ENCODE measurements at places on chromosomes 3 and 15.

DNA sequence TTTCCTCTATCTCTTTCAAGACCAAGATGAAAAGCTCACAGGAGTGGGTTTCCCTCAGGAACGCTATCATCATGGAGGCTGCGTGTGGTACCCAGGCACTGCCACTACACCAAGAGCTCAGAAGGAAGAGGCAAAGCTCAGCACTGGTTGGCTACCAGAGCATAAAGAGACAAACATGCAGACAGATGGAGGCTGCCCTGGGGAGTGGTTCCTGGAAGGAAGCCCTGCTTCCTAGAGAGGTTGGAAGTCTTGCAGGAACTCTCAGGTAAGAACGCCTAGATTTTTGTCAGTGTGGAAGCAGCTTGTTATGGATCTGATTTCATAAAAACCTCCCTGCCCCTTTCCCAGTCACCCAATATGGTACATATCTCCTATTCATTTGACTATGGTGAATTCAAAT, 49.9 kb upstream of the ADCY5 start:
- DNase-seq: no peak

GRCh38 chr15:63156755-63157117, 541 bp downstream of the RPS27L start:
- peak; percentile 54 for DNase-seq

DNA sequence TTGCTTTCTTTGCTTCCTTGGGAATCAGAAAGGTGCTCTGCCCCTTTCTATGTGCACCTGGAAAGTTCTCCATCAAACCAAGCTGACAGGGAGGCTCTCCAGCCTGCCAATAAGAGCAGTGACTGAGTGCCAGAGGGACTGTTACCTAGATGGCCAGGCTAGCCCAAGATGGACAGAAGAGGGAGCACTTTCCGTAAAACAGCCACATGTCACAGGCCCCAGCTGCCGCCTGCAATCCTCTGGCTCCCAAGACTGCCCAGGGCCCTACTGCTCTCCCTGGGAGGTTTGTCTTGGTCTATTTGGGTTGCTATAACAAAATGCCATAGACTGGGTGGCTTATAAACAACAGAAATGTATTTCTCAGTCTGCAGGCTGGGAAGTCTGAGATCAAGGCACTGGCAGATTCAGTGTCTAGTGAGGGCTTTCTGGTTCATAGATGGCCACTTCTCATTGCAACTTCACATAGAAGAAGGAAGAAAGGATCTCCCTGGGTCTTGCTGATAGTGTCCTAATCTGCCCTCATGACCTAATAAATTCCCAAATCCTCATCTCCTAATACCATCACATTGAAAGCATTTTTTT, 72.3 kb downstream of the TAMM41 start:
- DNase-seq: peak; percentile 21

DNA sequence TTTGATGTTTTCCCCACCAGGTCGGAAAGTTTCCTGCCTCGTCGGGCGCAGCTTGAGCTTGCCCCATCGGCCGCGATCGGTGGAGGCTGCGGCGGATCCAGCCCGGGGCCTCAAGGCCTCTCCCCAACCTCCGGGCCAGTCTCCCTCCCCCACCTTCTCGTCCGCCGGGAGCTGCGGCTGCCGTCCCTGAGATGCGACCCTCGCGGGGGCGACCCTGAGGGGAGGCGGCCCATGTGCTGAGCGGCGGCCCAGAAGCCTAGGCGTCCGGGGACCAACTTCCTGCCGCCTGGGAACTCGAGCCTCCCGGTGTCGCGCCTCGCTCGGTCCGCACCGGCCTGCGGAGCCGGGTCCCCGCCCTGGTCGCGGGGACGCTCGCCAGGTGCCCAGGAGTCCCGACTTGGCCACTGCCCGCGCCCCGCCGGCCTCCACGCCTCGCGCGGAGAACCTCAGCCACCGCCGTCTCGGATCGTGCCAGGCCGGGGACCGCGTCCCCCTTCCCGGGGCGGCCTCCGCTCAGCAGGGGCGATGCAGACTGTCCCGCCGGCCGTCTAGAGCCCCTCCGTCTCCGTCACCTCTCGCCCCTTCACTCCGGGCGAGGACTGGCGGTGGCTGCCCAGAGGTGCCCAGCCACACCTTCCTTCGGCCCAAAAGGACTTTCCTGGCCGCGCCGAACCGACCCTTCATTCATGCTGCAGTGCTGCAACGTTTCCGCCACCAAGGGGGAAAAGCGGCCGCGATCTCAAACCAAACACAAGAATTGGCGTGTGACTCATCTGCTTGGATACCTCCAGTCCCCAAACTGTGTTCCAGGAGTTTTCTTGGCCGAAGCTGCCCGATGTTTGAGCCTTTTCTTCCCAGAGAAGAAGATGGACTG, 656 bp downstream of the SLMAP start:
- peak; percentile 21 for DNase-seq

DNA sequence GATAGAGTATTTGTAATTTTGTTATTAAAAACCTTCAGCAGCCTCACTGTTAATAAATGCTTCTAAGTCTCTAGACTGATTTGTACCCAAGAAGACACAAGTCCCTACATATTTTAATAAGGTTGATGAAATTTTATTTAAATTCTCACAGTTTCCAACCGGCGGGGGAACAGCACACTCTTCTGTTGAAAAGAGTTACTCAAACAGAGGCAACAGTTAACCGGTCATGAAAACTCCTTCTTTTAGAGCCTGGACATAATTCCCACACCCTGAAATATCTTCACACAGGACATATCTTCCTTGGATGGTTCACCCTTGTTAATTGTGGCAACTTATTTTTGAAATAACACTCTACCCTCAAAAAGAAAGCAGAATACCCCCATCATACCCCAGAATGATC, 278.8 kb downstream of the FOXP1 start:
- DNase-seq: peak; percentile 42

DNA sequence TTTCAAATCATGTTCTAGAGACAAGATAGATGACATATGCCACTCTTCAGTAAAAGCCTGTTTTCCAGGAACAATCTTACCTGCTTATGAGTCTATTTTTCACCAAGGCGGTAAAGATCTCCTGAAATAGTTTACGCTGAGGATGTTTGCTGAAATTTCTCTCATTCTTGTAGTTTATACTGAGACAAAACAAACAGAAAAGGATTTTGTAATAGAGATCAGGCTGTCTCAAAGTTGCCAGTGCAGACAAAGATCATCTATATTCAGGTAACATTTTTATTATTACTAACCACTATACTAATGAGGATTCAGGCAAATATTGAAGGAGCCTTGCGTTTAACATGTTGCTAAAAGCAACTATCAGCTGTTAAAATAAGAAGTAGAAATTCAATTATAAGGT, 25.0 kb downstream of the NEK10 start:
- no peak for DNase-seq

GRCh38 chr3:9911863-9912262, 5.0 kb upstream of the IL17RC start:
- DNase-seq: peak; percentile 36

DNA sequence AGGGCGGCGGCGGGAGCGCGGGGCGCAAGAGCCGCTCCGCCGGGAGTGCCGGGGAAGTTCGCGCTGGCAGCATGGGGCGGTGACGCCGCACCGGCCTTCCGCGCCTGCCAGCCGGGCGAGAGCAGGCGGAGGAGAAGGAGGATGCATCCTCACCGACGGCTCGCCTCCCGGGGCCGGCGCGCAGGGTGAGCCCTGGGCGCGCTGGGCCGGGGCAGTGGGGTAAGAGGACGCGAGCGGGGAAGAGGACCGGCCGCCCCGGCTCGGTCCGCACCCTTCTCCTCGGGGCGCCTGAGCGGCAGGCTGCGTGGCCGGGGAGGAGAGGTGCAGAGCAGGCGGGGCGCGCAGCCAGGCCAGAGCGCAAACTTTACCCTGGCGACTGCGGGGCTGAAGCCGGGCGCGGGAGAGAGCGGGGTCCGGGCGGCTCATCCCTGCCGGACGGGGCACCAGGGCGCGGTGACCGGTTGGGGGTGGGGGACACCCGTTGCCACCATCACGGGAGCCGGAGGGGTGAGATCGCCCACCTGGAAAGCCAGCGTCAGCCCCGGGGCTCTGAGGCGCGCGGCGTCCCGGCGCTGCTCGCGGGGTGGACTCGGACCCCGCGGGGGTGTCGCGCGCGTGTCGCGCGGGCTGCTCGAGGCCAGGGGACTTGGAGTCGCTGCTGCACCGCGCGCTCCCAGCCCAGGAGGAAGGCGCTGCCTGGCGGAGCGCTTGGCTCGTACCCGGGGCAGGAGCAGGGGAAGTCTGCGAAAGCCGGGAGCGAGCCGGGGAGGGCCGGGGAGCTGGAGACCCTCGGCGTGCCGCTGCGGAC, 542 bp downstream of the GABRA5 start:
- no peak for DNase-seq

- no peak for DNase-seq
Measured at GRCh38 chr3:58101499-58102389, 93.5 kb downstream of the FLNB start.

DNA sequence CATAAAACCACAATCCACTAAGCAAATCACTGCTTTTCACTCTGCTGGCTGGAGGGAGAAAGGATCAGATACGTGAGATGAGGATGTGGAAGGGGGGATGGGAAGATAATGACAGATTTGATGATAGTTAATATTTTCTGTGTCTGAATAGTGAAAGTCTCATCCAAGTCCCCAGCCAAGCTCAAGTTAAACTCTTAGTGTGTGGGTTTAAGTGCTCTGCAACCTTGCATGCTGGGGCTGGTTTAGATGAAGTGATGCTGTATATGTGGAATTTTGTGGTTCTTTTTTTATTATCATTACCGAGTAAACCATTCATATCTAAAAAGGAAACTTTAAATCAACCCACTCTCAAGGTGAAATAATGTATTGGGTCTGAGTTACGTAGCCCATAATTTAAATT, 111.0 kb downstream of the TPRG1 start:
- no peak for DNase-seq

DNA sequence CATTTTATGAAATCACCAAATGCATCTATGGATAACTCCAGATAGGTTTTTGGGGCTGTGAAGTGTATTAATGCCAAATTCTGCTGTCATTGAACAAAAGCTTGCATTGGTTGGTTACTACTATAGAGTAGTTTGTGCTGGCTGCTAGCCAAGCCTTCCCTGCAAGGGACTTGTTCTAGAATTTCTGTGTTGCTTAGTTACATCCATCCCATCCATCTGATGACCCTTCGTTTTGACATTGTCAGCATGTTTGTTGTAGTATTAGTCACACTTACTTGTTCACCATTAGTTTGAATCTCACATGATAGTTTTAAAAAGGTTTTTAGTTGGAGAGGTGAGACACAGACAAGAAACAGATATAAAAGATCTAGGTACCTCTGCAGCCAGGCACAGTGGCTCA, 7.0 kb upstream of the NIPA2 start:
- DNase-seq: no peak

- no peak for DNase-seq
Measured at GRCh38 chr3:54014067-54014466, 108.3 kb upstream of the CACNA2D3 start.

- no peak for DNase-seq
Measured at GRCh38 chr3:98290916-98291315, 8.6 kb downstream of the OR5H2 start.

GRCh38 chr3:158954420-158954819, 152.6 kb downstream of the MFSD1 start:
- no peak for DNase-seq

DNA sequence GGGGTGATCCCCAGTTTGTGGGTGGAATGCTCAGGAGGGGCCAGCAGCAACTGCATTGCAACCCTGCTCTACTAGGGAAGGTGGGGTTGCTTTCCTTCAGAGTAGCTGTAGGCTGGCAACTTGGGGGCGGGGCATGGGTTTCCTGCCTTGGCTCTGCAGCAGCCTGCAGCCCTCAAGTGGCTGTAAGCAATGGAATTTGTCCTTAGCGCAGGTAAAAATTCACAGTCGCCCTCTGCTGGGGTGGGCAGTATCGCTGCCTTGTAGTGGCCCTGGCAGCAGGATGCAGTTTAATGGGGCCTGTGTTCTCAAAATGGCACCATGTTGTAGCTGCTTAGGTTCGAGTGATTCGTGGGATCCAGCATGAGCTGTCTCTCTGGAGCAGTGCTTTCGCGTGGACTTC, 29.8 kb downstream of the STT3B start:
- no peak for DNase-seq

GRCh38 chr15:101486696-101487459, 2.6 kb downstream of the PCSK6 start:
- no peak for DNase-seq

DNA sequence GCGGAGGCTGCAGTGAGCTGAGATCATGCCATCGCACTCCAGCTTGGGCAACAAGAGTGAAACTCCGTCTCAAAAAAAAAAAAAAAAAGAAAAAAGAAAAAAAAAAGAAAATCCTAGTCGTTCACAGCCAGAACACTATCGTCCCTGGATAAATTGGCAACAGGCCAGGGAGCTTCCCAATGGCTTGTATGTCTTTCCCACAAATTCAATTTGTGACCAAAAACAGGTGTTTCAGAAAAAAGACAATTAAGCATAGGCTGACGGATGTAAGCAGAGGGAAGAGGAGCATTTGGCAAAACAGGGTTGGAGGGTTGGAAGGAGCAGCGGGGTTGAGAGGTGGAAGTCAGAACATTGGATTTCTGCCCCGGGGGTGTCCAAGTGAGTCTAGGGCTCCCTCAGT, 8.5 kb downstream of the EPB42 start:
- no peak for DNase-seq

- peak; percentile 73 for DNase-seq
Measured at GRCh38 chr3:4752201-4753072, 226.8 kb upstream of the BHLHE40 start.

DNA sequence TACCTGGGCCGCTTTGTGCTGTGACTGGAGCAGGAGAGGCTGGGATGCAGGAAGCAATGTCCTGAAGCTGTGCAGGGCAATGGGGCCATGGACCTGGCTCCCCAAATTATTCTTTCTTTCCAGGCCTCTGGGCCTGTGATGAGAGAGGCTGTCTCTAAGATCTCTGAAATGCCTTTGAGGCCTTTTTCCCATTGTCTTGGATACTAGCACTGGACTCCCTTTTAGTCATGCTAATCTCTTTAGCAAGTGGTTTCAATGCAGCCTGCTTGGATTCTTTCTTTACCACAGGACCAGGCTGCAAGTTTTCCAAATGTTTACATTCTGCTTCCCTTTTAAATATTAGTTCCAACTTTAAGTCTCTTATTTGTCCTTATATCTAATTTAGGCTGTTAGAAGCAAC, 64.8 kb upstream of the SGO1 start:
- DNase-seq: no peak

- no peak for DNase-seq
Measured at GRCh38 chr3:74897006-74897405, 282.5 kb upstream of the CNTN3 start.

- DNase-seq: no peak
Measured at GRCh38 chr15:22788004-22788403, 1.6 kb downstream of the NIPA1 start.

DNA sequence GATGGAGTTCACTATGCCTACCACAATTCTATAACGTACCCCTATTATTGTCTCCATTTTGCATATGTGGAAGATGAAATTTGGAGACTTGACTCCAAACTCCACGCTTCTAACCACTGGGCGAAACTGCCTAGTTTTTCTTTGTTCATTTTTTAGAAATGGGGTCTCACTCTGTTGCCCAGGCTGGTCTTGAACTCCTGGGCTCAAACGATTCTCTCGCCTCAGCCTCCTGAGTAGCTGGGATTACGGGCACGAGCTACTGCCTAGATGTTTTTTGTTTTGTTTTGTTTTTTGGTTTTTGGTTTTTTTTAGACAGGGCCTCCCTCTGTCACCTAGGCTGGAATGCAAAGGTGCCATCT, 584 bp upstream of the RPL32 start:
- DNase-seq: no peak

Measured in amniotic epithelial cell (primary cell).